ENCODE measurements at places on chromosomes 16 and 17.
A peak's percentile ranks its signal among the peaks of the same experiment; 100 is the strongest.

- DNase-seq: no peak
Measured at GRCh38 chr16:8905795-8906591, 23.8 kb downstream of the LITAFD start.

DNA sequence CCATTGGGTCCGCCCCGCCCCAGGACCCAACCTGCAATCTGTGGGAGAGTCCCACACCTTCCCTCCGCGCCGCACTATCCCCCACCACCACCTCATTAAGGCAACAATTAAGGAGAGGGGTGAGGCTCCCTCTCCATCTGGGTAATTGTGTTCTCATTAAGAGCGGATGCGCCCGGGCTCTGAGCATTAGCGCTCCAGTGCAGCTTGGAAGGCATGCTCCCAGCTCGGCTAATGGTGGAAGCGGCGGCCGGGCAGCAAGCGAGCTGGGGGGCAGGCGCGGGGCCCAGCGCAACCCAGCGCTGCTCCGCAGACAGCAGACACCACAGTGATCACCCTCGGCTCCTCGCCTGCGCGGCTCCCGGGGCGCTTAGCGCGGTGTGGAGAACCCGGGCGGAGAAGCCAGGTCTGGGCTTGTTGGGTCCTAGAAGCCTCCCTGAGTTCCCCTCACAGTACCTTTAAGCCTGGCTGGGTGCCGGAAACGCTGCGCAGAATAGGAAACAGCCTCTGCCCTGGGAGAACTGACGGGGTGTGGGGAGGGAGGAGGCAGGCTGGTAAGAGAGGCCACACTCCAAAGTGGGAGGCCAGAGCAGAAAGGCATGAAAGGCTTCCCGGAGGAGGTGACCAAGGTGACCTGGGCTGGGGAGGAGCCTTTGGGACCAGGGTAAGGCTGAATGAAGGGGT lies 6.4 kb downstream of the CBLN1 start:
- no peak for DNase-seq

GRCh38 chr16:87766485-87766797 lies 655 bp upstream of the KLHDC4 start:
- DNase-seq: no peak

GRCh38 chr17:48997103-48997826 lies at the start of gene IGF2BP1:
Gene IGF2BP1, plus strand, starts transcription at chr17:48997385. Its CDS starts 361 bp downstream, at chr17:48997746.
- DNase-seq: peak; percentile 40

- DNase-seq: no peak
Measured at GRCh38 chr17:79154951-79155585, 80.4 kb downstream of the ENGASE start.

DNA sequence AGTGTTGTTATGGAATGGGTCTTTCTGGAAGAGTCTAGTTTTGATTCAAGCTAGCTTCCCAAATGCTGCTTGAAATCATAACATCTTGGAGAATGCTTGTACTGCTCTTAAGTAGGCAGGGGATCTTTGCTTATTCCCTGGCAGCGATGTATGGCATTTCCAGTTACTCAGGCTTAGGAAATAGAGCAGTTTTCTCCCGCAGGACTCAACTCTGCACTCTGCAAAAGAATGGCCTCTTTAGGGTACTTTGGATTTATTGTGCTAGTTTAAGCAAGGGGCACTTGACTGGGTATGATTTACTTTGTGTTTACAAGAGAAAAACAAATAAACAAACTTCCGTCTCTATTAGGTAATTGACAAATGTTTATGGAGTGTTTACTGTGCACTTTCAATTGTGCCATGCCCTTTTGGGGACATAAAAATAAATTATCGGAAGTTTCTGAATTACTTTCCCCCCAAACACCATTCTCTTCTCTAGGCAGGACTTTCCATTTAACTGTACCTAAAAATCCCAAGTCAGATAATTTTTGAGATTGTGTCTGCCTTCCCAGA lies 164.0 kb downstream of the MAP2K6 start:
- DNase-seq: no peak

DNA sequence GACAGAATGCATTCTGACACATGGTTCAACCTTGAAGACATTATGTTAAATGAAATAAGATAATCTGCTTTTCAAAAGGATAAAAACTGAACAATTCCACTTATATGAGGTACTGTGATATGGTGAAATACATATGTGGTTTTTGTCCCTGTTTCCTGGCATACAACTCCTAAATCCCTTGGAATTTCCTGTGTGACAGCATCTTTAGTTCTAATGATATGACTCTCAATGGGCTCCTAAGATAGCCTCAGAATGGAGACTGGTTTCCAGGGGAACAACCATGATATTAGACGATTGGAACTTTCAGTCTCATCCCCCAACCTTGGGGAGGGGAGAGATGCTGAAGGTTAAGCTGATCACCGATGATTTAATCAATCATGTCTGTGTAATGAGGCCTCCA lies 37.7 kb upstream of the PHLPP2 start:
- no peak for DNase-seq

- DNase-seq: no peak
Measured at GRCh38 chr16:77617553-77617952, 104.8 kb upstream of the NUDT7 start.

DNA sequence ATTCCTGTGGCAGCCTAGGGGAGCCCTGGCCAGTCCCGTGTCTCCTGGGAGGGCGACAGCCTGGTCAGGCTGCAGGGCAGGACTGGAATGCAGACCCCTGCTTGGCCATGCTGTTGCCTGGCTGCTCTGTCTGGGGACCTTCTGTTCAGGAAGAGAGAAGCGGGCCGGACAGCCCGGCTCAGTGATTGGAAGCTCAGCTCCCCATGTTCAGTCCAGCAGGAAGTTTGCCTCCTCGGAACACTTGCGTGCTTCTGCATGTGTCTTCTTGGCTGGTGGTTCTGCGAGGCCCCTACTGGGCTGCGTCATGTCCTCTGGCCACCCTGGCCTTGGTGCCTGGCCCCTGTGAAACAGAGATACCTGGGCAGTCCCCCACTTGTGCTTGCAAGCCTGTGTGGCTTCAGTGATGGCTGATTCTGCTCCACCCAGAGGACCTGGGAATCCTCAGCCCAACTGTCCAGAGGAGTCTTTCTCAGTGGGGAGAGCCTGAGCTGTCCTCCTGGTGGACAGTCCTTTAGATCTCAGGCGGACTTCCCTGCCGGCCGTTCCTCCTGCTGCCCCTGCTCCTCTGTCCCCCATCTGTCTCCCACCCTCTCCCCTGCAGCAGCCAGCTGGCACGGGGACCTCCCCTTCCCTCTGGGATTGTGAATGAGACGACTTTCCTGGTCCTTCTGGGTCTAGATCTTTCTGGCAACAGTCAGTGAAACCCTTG lies 279.5 kb downstream of the SEC14L1 start:
- DNase-seq: no peak

DNA sequence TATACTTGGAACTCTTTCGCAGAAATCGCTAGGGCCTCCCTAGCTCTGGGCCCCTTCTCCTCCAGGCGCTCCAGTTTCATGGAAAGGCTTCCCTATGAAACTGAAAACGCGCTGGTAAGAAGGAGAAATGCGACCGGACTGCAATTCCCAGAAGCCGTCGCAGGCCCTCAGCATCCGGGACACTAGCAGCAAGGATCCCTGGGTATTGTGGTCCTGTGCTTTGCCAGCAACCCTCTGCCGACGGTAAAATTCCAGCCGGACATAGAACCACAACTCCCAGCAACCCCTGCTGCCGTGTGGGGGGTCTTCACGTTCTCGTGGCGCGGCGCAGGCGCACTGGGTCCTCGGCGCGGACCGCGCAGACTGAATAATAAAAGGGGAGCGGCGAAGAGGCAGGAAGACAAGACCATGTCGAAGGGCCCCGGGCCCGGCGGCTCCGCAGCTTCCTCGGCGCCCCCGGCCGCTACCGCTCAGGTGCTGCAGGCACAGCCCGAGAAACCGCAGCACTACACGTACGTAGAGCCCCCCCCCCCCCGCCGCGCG lies at the start of gene UNK:
Gene UNK (plus strand): TSS at position 334 of the 543 bp plus-strand sequence. CDS start 75 bp downstream, at position 409.
- peak; percentile 92 for DNase-seq

DNA sequence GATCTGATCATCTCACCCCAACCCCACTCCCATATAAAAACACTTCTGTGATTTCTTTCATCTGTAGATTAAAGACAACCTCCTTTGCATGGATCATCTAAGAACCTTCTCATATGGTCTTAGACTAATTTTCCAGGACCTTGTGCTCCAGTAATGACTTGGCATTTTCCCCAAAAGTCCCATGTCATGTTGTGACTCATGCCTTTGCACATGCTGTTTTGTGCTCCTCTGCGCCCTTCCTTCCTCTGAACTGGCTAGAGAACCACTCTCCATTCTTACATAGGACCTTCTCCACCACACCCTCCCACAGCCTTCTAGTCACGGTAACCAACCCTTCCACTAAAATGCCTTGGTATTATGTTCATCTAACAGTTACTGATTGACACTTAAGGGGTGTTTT lies 99.5 kb upstream of the AXIN2 start:
- no peak for DNase-seq

- no peak for DNase-seq
Measured at GRCh38 chr16:15398618-15399316, 3.2 kb downstream of the MPV17L start.

GRCh38 chr16:73365016-73365551 lies 317.2 kb upstream of the ZFHX3 start:
- DNase-seq: no peak

DNA sequence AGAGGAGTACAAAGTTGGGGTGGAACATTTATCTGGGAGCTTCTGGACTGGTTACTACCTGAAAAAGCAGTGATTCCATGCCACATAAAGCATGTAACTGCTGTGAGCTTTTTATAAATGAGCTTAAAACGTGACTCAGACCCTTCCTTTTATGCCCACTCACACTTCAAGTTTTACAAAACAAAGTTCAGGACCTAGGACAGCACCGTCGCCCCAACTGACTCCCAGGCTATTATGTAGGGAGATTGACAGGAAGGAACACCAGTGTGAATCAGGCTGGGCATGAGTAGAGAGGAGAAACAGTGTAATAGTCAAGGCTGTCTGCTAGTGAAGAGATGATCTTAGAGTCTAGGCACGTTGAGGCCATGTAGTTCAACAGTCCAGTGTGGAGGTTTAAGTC lies 91.6 kb upstream of the DNAH9 start:
- no peak for DNase-seq

GRCh38 chr17:67111327-67111726 lies 67.0 kb downstream of the CACNG1 start:
- no peak for DNase-seq

DNA sequence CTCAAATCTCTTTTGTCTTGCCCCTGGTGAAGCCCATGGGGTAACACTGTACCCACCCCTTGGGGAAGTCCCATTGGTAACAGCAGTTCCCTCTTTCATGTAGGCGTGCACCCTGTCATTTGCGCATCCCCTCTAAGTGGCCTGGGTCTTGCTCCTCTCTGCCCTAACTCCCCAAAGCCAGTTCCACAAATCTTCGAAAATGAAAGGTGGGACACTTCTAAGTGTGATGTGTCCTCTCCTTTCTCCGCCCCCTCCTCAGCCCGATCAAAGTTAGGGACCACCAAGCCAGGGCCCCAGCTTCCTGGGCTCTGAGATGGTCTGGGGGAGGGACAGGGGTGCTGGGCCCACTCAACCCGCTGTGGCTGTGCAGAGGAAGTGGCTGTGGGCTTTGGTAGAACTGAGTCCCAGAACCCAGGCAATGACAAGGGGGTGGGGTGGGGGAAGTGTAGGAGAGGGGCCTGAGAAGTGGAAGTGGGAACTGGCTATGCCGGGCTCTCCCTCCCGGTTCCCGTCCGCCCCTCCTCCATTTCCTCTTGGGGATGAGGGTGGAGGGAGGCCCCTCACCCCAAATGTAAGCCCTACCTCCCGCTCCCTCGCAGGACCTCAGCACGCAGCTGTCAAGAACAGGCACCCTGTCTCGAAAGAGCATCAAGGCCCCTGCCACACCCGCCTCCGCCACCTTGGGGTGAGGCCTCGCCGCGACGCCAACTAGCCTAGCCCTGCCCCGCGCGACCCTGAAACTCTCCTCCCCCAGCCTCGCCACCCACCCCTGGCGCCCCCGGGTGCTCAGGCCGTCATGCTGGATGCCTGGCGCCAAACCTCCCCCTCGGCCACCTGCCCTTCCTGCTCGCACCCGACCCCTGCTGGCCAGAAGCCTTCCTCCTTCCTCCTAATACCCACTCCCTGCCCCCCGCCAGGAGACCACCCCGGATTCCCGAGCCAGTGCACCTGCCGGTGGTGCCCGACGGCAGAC lies 8.7 kb downstream of the ABI3 start:
- no peak for DNase-seq

DNA sequence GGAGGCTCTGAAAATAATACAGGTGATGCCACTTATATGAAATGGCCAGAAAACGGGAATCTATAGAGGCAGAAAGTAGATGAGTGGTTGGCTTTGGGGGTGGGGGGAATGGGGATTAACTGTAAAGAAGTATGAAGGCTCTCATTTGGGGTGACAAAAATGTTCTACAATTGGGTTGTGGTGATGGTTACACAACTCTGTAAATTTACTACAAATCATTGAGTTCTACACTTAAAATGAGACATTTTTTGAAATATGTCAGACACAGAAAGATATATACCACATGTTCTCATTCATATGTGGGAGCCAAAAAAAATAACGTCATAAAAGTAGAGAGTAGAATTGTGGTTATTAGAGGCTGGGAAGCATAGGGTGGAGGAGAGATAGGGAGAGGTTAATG lies 25.7 kb downstream of the ARHGAP17 start:
- no peak for DNase-seq

- no peak for DNase-seq
Measured at GRCh38 chr17:56845934-56846333, 12.0 kb downstream of the DGKE start.

DNA sequence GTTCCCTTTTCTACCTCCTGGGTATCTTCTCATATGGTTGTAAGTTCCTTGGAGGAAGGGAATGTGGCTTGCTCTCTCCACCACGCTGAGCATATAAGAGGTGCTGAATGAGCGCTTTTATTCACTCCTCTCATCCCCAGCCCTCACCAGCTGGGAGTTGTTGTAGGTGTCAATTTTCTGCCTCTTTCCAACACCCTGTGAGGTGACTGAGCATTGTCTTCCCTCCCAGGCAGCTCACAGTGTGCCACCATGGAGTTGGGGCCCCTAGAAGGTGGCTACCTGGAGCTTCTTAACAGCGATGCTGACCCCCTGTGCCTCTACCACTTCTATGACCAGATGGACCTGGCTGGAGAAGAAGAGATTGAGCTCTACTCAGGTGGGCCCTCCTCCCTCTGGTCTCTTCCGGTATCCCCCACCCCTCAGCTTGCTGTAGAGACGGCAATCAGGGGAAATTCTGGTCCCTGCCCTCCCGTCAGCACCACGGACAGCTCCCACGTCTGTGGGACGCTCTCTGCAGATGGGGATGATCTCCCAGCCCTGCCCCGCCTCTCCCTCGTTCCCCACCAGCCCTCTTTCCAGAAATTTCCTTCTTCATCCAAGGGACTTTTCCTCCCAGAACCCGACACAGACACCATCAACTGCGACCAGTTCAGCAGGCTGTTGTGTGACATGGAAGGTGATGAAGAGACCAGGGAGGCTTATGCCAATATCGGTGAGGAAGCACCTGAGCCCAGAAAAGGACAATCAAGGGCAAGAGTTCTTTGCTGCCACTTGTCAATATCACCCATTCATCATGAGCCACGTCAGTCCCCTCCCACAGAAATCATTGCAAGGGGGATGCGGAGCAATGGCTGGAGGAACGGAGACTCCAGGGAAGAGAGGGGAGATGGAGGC lies 18.3 kb downstream of the CIITA start:
- DNase-seq: peak; percentile 40

DNA sequence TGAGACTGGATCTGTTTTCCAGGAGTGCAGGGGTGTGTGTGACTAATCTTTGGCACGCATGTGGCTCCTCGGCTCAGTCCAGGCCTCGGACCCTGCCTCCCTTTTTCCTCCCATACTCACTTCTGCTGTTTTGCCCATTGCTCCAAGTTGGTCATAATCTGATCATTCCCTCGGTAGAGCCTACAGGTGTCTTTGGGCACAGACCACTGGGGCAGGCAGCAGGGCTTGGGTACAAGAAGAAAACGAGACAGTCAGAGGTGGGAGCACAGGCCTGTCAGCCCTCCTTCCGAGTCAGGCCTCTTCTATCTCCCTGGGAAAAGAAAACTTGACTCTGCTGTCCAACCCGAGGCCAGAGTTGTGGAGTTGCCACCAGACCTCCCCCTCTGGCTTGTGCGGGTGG lies 29.8 kb downstream of the DHX38 start:
- no peak for DNase-seq

Data from activated CD4-positive, alpha-beta T cell treated with anti-CD3 and anti-CD28 coated beads, Interleukin-2, amount 50 U/mL, for 48 hours (primary cell).